ENCODE measurements at places on chromosomes 4 and X.

DNA sequence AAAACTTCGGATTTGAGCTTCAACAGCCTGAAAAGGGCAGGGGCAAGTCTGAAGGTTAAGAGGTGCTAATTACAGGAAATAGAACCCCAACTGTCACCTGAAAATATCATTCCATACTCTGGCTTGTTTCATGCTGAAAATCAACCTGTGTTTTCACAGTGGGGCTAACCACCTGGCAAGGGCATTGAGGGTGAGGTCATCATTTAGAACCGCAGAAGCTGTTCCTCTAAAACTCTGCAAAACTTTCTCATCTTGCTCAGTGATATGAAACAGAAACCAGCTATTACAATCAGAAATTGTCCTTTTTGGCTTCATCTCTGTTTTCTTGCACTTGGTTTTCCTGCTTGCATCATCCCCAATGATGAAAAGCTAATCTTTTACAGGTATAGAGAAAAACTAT lies 247.6 kb downstream of the DCLK2 start:
- no peak for DNase-seq

DNA sequence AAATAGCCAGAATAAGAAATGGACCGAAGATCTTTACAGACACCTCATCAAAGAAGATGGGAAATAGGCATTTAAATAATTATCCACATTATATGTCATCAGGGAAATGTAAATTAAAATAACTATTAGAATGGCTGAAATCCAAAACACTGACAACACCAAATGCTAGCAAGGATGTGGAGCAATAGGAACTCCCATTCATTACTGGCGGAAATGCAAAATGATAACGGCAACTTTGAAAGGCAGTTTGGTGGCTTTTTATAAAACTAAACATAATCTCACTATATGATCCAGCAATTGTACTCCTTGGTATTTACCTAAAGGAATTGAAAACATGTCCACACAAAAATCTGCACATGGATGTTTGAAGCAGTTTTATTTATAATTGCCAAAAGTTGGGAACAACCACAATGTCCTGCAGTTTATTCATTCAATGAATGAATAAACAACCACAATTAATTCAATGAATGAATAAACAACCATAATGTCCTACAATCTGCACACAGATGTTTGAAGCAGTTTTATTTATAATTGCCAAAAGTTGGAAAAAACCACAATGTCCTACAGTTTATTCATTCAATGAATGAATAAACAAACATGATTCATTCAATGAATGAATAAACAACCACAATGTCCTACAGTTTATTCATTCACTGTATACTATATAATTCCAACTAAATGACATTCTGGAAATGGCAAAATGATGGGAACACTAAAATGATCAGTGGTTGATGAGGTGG lies 117.6 kb upstream of the PCDH18 start:
- DNase-seq, result no peak

GRCh38 chr4:114615435-114615834 lies 16.8 kb downstream of the UGT8 start:
- no peak for DNase-seq

DNA sequence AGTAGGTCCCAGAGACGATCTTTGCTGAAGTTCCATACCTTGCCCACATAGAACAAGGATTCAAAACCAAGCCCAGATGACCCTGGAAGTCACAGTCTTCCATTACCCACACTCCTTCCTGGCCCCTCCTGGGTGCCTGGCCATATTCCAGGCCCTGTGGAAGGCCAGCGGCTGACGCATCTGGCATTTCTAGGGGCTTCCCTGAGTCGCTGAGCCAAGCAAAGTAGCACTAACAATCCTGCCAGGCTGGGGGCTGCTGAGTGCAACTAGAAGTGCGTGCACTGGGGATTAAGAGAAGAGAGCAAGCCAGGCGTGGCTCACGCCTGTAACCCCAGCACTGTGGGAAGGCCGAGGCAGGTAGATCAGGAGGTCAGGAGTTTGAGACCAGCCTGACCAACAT lies 175.2 kb upstream of the CPEB2 start:
- DNase-seq, result no peak

- no peak for DNase-seq
These were observed 53.4 kb upstream of the PITX2 start for GRCh38 chr4:110676241-110676640.

GRCh38 chrX:121831601-121832000 lies 784.2 kb downstream of the GLUD2 start:
- DNase-seq, result no peak

DNA sequence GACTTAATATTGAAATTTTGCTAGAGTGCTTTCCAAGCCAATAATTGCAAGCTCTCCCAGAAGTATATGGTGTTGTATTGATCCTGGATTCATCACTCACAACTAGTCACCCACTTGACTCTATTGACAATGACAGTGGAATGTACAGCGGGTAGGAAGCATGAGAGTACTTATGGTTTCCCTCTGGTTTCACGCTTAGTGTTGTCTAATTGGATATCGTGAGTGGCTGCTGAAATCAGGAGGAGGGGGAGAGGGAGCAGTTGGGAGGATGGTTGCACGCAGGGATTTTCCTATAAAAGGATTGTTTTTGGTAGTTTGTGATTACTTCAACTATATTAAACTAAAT lies 1819.5 kb upstream of the TENM3 start:
- no peak for DNase-seq

- no peak for DNase-seq
These were observed 352.6 kb upstream of the FAM241A start for GRCh38 chr4:111792632-111793031.

DNA sequence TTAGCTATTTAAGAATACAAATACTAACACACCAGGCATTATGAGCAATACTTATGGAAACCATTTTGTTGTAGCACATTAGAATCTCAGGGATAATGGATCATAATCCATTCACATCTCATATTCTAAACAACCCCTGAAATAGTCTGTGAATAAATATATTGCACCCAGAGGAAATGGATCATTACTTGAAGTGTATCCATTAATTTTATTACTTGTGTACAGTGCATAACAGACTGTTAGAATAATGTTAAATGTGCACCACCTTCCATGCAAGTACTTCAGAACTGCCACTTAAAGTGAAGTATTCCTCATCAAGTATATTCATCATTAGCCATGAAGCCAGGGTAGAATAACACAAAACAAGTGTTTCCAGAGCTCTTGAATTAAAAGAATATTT lies 715.5 kb downstream of the DMD start:
- no peak for DNase-seq

DNA sequence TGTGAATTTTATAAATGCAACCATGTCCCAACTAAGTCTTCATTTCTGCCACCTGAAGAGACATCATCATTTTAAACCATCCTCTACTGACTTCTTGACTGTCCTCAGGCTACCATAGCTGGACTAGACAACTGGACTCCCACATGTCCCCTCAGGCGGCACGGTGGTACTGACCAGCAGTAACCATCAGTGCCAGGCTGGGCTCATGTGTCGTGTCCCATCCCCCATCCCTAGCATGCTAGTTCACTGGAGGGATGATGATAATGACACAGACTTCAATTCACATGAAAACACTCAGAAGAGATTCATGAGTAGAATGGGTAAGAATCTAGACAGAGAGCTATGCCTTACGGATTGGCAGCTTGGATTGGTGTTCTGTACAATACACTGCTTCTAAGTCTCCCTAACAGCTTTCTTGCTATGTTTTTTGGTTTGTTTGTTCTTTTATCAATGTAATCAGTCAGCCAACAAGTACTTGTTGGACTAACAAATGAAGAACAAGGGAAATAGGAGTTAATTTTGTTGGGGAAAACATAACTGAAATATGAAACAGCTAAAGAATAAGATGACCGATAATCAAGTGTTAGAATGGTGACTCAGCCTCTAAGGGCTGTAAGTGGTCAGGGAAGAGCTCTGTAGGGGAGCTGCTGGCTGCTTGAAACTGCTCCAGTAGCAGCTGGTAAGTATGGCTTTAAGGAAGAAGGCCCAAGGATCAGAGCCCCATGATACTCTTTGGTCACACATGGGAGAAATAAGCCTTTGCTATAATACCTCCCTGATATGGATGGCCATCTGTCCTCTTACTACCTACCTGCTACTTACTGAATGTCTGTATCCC lies 10.3 kb downstream of the ZDHHC9 start:
- no peak for DNase-seq

- no peak for DNase-seq
These were observed 174.4 kb upstream of the ATP6AP2 start for GRCh38 chrX:40406330-40406859.

All from right forelimb (tissue), 1 donor.